ENCODE measurements at places on chromosomes 12 and 14.

DNA sequence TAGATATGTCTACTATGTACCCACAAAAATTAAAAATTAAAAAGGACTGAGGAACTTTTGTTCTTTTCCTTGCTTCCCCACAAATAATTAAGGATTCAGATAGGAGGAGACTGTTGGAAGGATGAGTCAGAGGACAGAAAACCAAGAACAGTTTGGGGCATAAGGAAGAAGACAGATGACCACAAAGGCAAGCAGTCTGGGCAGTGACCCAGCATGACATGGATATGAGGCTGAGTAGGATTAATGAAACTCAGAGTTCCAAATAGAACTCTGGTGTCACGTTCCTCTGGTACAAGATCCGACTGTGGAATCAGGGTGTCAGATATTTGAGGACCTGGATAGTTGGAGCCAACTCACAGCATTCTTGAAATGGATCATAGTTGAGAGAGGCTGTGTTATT, 89.3 kb upstream of the SLC38A4 start:
- peak; percentile 60 for DNase-seq

DNA sequence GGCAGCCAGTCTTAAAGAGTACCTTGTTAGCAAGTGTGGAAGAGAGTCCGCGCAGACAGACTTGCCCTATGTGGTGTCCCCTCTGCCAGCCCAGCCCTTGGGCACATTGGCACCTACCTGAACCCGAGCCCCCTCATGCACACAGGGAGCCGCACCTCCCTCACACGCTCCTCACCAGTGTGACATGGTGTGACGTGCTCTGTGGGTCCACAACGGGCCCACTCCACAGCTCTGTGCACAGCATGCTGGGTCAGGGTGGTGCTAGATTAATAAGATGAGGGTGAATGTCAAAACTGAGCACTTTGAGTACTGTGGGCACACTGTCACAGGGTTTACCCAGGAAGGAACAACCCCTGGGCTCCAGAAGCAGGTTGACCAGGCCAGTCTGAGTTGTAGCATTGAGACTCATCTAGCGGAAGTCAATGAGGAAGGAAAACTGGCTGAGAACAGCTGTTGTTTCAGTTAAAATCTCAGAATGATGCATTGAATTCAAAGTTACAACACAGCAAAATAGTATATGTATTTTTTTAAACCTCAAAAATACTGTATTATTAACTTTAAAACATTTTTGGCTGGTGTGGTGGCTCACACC, 53.4 kb upstream of the AMN start:
- DNase-seq = no peak

DNA sequence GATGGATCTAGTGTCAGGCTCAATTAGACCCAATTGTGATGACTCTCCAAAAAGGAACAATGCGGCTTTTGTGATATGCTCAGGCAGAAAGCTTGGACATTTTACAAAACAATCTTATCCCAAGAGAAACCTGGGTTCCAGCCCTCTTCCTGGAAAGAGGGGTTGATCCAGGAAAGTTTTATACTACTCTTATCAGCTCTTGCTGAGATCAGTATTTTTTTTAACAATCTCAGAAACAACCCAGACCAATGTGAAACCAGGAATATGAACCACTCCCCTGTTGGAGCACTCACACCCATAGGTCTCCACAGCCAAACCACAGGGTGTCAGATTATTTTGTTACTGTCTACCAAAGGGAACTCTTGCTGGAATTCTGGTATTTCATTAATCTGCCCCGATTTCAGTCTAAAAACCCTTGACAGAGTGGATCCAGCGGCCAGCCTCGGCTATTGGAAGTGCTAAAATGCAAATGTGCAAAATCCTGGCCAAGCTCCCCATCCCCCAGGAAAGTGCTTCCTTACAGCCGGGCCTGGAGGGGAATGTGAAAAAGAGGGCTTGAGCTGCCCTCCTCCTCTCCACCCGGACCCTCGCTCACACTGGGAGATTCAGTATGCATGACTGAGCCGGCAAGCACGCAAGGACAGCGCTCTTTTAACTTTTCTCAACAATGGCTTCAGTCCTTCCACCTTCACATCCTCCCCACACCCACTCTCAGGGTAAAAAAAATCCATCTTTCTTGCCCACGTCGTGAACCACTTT, 4.0 kb downstream of the FBXL14 start:
- DNase-seq = no peak

DNA sequence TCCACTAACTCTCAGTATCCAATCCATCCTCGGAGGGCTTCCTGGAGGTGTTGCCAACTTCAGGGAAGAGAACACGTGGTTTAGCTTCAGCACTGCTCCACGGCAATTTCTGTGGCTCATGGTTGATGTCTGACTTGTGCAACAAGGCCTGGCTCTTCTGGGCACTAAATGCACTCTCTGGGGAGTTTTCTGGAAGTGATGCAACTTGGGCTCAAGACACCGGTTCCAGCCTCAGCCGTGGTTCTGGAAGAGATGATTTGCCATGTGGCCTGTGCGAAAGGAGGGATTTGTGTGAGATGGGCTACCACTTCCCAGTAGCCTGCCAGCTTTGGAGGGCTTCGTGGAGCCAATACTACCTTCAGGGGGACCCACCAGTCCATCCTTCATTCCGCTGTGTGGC, 118.6 kb upstream of the RTL1 start:
- DNase-seq = no peak
